ENCODE measurements at places on chromosomes 3 and 15.

- no peak for DNase-seq
Measured at GRCh38 chr3:29128001-29128400, 152.9 kb upstream of the RBMS3 start.

GRCh38 chr3:157237886-157238285, 77.9 kb upstream of the CCNL1 start:
- DNase-seq: no peak

GRCh38 chr3:72488738-72489035, 359.6 kb downstream of the SHQ1 start:
- DNase-seq: no peak

DNA sequence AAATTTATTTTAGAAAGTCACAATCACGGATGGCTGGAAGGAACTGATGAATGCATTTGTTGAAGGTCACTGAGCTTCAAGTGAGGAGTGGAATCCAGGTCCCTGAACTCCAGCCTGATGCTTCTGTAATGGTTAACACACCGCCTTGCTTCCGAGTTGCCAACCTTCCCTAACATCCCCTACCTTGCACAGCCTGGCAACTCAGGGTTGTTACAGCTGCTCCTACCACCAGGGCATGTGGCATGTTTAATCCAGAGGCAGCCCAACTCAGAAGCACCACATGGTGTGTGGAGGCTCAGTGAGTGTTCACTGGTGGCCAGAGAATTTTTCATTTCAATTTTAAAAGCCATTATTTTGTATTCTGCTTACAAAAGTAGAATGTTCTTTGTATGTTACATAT, 4.9 kb downstream of the TM2D3 start:
- DNase-seq: no peak

- no peak for DNase-seq
Measured at GRCh38 chr3:167776066-167776685, 40.7 kb downstream of the SERPINI1 start.

- DNase-seq: no peak
Measured at GRCh38 chr3:7328339-7328738, 467.4 kb downstream of the GRM7 start.

- no peak for DNase-seq
Measured at GRCh38 chr15:25787855-25788520, 75.1 kb downstream of the ATP10A start.

GRCh38 chr15:68412218-68412617, 19.7 kb downstream of the ITGA11 start:
- DNase-seq: no peak

DNA sequence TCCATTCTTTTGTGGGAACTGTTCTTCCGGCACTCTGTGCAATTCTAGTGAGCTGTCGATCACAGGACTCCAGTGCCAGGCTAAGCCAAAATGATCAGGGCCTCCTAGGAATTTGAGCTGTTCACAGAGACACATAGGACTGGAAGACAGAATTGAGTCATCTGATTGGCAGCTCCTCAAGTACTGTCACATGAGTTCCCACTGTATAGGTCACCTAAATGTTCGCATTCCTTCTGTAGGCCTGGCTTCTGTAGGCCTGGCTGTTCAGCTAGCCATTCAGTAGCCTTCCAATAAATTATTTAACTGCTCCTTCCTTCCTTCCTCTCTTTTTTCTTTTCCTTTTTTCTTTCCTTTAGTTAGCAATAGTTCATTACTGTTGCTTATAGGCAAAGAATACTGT, 4.3 kb downstream of the PROS1 start:
- no peak for DNase-seq

DNA sequence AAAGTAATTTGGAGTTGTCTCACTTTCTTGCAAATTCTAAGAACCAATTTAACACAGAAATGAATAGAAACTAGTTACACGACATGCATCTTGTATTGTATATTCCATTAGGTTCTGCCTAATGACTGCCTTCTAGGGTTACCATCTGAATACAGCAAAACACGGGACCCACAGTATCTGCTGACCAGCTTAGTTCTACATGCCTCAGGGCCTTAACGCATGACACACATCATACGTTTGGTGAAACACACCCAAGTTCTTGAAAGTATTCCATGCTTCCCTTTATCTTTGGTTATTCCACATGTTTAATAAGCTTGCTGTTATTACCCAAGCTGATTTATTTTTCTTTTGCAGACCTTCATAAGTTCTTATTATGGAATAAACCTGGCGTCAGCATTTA, 27.9 kb downstream of the APH1B start:
- DNase-seq: no peak

- DNase-seq: no peak
Measured at GRCh38 chr3:33016846-33017405, 65.5 kb downstream of the CCR4 start.

DNA sequence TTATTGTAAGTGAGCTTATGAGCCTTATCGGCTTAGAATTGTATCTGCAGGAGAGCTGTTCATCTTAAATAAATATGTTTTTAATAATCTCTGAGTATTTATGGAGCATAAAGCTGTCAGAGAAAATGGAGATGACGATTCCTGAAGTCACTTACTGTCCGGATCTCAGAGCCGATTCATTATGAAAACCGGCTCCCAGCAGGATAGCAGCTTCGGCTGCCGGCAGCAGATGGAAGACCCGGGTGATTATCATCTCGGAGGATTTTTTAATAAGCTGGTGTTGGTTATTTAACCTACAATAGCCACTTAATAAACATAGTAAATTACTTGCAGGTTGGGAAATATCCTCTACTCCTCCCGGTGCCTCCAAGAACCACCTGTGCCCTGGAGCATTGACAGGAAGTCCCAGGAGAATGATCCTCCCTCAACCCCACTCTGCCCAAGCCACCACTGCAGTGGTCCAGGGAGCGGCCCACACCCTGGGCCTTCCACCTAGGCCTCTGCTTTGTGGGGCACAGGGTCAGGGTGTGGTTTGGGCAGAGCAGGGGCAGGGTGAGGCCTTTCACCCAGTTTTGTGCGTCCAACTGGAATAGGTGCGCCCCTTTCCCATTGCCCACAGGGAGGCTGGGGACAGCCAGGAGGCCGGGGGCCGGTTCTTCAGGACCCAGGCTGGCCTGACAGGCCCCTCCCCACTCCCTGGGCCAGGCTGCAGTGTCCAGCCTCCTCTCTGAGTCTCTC, 42.2 kb upstream of the PRR23E start:
- DNase-seq: no peak

DNA sequence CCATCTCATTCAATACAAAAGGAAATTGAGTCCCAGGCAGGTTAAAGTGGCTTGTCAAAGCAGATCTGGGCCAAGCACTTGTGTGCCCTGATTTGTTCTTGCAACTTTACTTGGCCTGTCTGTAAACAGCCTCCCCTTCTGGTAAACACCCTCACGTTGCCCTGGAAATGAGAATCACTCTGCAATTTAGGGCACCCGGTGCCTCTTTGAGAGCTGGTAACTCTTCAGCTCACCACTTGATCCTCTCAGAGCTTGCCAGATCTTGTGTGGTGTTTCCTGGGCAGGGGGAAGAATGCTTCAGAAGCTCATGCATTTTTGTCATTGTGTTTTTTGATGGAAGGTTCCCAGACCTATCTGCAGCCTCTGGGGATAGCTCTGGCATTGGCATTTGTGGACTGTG, 11.3 kb downstream of the MED12L start:
- no peak for DNase-seq

GRCh38 chr15:95295896-95296625, 1034.4 kb upstream of the NR2F2 start:
- no peak for DNase-seq

DNA sequence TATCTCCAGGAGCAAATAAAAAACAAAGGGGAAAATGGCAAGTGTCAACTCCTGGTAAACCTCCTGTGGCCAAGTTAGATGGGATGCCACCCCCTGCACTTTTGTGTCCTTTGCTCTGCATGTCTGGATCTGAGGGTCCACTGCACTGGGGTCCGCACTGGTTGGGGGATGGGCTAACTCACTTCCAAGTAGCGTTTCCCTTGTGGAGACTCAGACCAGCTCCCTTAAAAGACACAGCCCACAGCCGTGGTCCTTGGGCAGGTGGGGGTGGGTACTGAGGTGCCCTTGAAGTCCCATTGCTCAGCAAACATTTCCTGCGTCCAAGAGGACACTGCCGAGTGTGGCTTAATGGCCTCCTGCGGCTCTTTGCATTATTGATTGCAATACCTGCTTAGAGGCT, 188.2 kb downstream of the MEGF11 start:
- DNase-seq: no peak

DNA sequence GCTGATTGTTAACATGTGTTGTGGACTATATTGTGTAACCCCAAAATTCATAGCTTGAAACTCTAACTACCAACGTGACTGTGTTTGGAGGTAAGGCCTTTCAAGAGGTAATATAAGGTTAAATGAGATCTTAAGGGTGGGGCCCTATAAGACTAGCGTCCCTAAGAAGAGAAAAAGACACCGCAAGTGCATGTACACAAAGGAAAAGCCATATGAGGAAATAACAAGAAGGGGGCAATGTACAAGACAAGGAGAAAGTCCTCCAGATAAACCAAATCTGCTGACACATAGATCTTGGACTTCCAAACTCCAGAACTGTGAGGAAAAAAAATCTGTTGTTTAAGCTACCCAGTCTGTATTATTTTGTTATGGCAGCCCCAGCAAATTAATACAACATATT, 8.6 kb downstream of the DMXL2 start:
- no peak for DNase-seq

- DNase-seq: no peak
Measured at GRCh38 chr3:15451216-15452113, 24.1 kb downstream of the EAF1 start.

DNA sequence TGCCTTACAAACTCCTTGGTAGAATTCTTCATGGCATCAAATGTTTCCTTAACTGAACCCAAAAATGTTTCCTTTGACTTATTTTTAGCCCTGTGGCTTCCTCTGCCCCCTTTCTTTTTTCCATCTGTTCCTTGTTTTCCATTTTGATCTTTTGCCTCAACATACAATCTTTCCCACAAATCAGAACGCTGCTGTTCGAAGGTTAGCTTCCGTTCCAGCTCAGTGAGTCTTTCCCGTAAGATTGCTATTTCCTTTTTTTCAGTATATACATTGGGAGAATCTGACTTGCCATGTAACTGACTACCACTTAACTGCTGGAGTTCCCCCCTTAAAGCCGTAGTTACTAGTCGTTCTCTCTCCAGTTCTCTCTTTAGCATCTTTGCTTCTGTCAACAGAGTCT, 41.2 kb downstream of the PIGB start:
- DNase-seq: no peak

DNA sequence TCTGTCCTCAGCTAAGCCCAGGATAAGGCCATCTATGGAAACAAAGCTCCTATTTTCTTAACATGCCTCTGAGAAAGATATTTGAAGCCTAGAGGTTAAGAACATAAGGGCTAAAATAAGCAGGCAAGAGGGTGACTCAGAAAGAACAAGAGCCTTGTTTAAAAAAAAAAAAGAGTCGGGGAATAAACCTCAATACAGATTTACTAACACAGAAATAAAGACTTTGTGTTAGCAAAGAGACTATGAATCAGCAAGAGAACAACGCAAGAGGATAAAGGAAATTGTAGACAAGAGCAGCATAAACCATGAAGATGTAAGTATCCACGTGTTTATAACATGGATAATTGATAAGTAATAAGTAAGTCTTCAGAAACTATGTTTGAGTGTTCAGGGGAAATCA, 36.0 kb downstream of the RAB27A start:
- DNase-seq: no peak

DNA sequence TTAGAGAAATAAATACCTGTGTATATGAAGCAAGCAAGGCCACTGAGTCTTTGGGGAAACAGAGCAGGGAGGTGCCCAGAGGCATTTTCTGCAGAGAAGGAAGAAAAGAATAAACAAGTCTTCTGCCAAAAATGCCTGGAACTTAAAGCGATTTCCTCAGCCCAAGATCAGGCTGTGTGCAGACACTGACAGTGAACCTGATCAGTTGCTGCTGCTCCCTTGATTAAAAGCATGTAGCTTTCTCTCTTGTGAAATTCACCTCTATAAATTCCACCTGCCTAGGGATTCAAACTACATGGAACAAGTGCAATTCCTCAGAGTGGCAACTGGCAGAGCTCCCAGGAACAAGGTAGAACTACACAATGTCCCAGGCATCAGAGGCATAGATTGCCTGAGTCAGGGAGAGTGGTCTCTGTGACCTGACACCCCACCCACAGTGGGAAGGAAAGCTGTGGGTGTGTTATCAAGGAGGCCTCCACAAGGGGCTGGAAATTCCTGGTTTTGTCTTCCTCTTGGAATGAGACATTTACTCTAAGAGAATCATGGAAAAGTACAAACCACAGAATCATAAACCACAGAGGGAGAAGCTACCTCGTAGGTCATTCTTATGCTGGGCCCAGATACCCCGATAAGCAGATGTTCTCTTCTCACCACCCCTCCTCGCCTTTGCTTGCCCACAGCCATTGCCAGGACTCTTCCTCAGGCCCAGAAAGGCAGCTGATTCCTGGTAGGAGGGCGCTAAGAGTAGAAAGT, 1.8 kb upstream of the ZBTB38 start:
- no peak for DNase-seq

GRCh38 chr15:27549746-27550145, 549.4 kb downstream of the OCA2 start:
- no peak for DNase-seq

- no peak for DNase-seq
Measured at GRCh38 chr3:62735510-62735909, 139.7 kb downstream of the CADPS start.

DNA sequence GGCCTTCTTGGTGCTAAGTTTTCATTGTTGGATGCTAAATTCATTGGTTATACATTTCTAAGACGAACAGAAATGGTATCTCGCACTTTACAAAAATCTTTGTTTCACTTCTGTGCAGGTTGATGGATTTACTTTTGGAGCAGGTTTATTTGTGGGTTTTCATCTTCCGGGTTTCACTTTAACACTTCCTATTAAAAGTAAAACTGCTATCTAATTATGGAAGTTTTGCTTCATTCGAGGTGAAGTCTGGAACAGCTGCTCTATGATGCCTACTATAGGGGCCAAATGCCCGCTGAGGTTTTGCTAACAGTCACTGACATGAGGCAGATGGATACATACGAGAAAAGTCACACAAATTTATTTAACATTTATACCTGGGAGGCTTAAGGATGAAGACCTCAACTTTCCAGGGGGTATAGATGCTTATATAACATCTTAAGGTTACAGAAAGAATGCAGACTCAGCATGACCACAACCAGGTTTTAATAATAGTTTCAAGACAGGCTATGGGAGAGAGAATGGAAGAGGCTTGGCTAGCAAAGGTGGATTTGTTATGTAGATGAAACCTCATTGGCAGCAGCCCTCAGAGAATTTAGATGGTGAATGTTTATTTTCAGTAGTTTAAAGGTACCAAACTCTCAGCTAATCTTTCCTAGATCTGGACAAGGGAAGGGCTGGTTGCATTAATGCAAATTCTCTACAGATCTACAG, 54.2 kb downstream of the OSTN start:
- DNase-seq: no peak

DNA sequence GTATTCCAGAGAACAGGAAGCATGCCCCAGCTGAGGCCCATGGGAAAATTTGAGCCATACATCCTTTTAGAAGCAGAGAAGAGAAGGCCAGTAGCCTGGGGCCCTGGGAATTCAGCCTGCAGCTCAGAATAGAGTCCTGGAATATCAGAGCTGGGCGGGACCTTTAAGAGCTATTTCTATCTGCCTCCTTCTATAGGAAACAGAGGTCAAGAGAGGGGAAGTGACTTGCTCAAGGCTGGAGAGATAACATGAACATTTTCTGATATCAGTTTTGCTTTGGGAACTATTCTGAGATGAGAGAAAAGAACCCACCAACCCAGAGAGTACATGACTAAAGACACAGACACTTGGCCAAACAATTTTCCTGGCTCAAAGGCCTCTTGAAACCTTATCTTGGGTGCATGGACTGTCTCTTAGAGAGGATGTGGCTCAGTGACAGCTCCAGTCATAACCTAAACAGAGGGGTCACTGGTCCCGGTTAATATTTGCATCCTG, 26.0 kb downstream of the MASP1 start:
- no peak for DNase-seq
